ENCODE measurements at places on chromosomes 1 and 21.

- no peak for DNase-seq
Measured at GRCh38 chr1:183589384-183589783, 875 bp downstream of the NCF2 start.

- peak; percentile 80 for DNase-seq
Measured at GRCh38 chr1:100038660-100039287, 69.0 kb downstream of the SLC35A3 start.

DNA sequence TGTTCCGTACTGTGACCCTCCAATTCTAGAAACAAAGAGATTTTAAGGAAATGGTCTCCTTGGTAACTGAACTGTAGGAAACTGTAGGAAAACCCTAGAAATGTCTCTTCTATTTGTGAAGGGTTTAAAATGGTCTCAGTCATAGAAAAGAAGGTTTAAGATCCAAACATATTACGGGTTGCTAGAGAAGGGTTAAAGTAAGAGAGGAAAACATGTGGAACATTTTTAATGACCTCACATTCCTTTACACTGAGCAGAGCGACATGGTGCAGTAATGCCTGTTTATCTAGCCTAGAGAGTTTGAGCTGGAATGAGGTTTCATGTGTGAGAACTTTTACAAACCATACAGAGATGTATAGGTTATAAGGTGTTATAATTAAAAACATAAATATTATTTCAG, 36.9 kb upstream of the C1orf105 start:
- DNase-seq: no peak

GRCh38 chr1:237809099-237809498, 81.6 kb downstream of the ZP4 start:
- no peak for DNase-seq

DNA sequence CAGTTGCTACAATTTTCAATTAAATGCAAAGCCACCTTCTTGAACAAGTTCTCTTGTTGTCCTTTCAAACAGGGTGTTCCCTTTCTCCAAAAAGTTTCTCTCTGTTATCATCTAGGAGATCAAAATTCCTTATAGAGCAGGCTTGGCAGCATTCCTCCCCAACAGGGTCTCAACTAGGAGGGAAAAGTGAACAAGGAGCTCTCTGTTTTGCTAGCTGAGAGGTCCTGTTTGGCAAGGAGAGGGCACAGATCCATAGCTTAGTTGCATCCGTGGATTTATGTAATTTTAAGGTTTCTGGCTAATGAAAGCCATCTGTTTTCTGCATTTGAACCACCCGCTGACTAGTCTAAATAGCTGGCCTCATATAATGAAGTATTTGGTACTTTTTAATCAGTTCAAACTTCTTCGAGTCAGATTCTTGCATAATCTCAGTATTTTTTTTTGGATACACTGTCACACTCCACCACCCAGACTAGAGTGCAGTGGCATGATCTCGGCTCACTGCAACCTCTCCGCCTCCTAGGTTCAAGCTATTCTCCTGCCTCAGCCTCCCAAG, 54.0 kb downstream of the APP start:
- peak; percentile 61 for DNase-seq

DNA sequence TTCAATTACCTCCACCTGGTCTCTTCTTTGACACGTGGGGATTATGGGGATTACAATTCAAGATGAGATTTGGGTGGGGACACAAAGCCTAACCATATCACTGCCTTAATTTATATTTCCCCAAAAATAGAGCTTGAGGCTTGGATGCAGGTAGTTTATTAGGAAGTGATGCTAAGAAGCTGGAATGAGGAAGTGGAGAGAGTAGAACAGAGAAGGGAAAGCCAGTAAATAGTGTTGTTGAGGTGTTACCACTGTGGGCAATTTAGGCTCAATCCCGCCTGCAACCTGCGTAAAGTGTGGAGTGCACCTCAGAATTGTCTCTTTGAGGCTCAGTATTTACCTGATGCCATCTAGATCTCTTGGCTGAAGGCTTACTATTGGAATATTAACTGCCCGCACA, 4.9 kb upstream of the DOCK7 start:
- DNase-seq: no peak

All from brain (organoid and tissue), 16 donors.